ENCODE measurements at places on chromosomes 1 and 21.
A peak's percentile ranks its signal among the peaks of the same experiment; 100 is the strongest.

GRCh38 chr1:75136195-75136815 lies 2.1 kb downstream of the LHX8 start:
- peak; percentile 87 for DNase-seq

- no peak for DNase-seq
Observed at GRCh38 chr1:231776757-231777062, 150.1 kb downstream of the DISC1 start.

DNA sequence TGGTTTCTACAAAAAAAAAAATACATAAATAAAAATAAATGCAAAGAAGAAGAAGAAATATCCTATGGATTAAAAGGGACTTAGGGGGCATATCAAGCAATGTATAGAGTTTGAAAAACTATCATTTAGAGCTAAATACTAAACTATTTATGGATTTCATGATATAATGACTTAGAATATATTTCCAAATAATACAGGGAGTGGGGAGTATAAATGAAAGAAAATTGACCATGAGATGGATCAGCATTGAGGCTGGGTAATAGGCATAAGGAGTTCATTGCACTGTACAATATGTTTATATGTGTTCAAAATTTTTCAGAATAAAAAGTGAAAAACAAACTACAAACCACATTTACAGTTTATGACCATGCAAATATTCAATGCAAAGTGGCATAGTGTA lies 18.8 kb downstream of the NHLH2 start:
- DNase-seq = no peak

DNA sequence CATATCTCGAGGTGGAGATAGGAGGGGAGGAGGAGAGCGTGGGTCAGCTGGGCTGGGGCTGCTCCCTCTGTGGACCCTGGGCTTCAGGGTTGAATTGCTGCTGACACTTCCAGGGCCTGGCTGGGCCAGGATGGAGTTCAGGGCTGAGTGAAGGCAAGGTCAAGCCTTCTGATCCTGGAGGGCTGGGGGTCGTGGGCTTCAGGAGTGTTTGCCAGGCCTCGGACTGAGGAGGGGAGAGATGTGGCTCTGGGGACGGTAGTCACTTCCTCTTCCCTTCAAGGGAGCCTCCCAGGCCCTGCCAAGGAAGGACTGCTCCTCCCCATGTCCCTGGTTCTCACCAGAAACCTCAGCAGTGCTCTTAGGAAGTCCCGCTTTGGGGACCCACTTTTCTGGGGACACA lies 12.1 kb upstream of the FAM131C start:
- DNase-seq = no peak

- DNase-seq = no peak
Observed at GRCh38 chr1:207882692-207883091, 28.2 kb downstream of the CD34 start.

DNA sequence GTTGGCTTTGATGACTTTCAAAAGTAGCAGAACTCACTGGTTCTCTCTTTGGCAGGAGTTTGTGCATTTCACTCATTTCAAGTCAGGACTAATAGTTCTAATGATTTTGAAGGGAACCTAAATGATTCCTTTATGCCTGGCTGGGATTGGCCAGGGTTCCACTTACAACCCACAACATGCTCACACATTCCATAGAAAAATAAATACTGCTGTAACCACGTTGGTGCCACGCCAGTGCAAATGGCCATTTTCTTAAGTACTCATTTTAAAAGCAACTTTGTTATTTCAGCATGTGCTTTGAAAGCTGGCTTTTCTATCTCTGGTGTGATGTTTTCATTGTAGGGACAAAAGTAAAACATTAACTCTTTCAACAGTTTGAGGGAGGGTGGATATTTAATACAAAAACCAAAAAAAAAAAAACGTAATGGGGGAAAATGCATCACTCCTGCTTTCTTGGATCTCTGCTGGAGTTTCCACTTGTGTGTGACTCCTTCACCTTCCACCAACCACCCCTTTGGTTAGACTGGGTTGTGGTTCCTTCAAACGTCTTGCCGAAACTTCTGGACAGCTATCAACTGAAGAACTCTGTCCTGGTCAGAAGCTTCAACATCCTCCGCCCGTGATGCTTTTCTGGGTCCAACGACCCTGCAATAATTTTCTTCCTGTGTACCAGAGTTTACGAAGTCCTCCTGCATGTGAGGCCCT lies 300.4 kb upstream of the RUNX1 start:
- DNase-seq = no peak

- DNase-seq = peak; percentile 77
Observed at GRCh38 chr1:83693427-83694126, 305.4 kb downstream of the TTLL7 start.

DNA sequence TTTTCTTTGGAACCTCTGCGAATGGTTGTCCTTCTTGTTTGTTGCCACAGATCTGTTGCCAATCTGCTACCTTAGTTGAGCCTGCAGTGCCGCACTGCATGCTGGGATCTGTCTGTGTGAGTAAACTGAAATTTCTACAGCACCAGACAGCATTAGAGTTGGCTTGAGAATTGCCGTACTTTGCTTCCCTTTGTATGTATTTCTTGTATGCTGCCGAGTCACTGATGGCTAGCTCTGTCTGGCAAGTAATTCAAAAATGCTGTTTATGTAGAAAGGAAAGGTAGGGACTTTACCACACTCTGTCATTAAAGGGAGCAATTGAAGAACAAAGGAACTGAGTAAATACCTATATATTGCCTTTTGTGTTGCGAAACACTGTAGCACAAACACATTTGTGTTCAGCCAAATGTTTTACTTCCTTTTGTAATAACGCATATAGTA lies 857.4 kb downstream of the USP25 start:
- DNase-seq = no peak

DNA sequence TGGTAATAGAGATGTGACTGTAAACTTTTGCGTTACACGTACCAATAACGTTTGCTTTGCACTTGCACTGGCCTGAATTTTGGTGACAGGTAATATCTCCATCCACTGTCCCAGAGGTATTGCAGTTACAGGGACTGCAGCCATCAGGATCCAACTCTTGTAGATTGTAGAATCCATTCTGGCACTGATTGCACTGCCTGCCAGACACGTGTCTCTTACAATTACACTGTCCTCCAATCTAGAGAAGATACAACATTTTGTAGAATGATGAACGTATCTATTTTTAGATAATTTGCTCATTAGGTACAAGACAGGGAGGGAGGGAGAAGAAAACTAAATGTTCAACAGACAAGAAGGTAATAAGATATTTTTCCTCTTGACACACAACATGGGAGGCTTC lies 172.4 kb downstream of the USH2A start:
- no peak for DNase-seq

Measured in neural progenitor cell (in vitro differentiated cells).